ENCODE measurements at places on chromosomes 16 and 17.

- H3K27me3 ChIP-seq, result no peaks in the 10 kb centered on the region
- no peaks in the 10 kb centered on the region for H3K36me3 ChIP-seq
- DNase-seq, result peak; percentile 46
These were observed 1.2 kb downstream of the KRTAP4-2 start for GRCh38 chr17:41176744-41177387.

DNA sequence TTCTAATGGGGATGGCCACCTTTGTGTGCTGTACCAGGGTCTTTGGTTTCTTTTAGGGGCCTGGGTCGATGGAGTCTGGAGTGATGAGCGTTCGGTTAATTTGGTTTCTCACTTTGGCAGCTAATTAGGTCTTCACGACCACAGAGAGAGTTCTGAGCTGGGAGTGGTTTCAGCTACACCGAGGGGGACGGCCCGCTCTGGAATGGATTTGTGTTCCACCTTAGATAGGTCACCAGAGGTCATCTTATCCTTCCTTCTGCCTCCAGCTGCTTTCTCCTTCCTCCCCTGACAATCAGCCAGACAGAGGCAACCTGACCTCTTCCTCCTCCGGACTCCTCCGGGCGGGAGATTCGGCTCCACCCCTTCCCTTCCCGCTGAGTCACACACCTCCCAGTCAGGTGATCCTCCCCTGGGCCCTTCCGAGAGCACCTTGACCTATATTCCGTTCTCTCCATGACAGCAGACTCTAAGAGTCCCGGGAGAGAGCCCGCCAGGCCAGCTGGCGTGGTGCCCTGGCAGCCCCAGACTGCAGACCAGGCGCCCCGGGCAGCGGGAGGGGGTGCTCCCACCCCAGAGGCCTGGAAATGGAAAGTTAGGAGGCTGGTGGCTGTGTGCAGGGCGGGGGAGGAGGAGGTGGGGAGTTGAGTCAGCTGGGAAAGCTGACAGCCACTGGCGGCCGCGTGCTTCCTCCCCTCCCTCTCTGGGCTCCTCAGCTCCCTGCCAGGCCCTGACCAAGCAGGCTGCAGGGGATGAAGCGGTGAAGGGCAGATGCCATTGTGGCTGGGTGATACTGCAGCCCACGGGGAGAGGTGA is 44.7 kb downstream of the CHD9 start:
- H3K4me1 ChIP-seq, result peaks cover 53% of the 10 kb centered on the region
- peak overlapping the region; percentile 85 for H3K4me3 ChIP-seq
- no peaks in the 10 kb centered on the region for H3K27me3 ChIP-seq
- no peak for DNase-seq

- H3K4me3 ChIP-seq, result no peak overlapping the region
- no peaks in the 10 kb centered on the region for H3K27me3 ChIP-seq
- H3K36me3 ChIP-seq, result peaks cover 7% of the 10 kb centered on the region
- DNase-seq, result no peak
- no peak overlapping the region for H3K27ac ChIP-seq
These were observed 90.7 kb downstream of the TIMM22 start for GRCh38 chr17:1087381-1088241.

- H3K36me3 ChIP-seq, result no peaks in the 10 kb centered on the region
- peaks cover 11% of the 10 kb centered on the region for H3K27me3 ChIP-seq
- H3K4me1 ChIP-seq, result no peaks in the 10 kb centered on the region
- H3K4me3 ChIP-seq, result no peak overlapping the region
- no peak for DNase-seq
These were observed 70.2 kb downstream of the ARHGAP44 start for GRCh38 chr17:12859520-12859919.

- H3K4me1 ChIP-seq, result peaks cover 20% of the 10 kb centered on the region
- no peak overlapping the region for H3K4me3 ChIP-seq
- H3K27me3 ChIP-seq, result no peaks in the 10 kb centered on the region
These were observed 33.3 kb downstream of the RANBP10 start for GRCh38 chr16:67773099-67773498.

DNA sequence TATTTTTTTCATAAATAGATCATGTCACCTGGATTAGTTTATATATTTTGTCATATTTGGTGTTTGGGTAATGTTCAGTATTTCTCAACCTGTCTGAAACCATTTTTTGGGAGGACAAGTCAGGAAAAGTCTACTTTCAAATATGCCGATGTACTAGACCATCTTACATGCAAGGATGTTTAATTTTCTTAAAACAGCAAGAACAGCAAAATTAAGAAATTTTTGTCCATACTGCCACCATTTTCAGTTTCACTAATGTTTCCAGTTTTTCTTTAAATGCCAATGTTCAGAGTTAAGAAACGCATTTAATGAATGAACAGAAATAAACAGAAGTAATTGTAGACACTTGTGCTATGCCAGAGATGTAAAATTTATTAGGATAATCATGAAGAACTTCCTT is 880 bp downstream of the KRTAP3-3 start:
- no peak for DNase-seq
- H3K27me3 ChIP-seq, result peaks cover 35% of the 10 kb centered on the region
- no peaks in the 10 kb centered on the region for H3K4me1 ChIP-seq

- peaks cover 21% of the 10 kb centered on the region for H3K36me3 ChIP-seq
- no peaks in the 10 kb centered on the region for H3K27me3 ChIP-seq
- peak overlapping the region; percentile 16 for H3K27ac ChIP-seq
- no peak for DNase-seq
- no peak overlapping the region for H3K4me3 ChIP-seq
These were observed 16.9 kb downstream of the SYNRG start for GRCh38 chr17:37592291-37592690.

- no peak for DNase-seq
- H3K27me3 ChIP-seq, result peaks cover 37% of the 10 kb centered on the region
- H3K4me1 ChIP-seq, result peaks cover 3% of the 10 kb centered on the region
- H3K4me3 ChIP-seq, result no peak overlapping the region
- no peaks in the 10 kb centered on the region for H3K36me3 ChIP-seq
These were observed 238.6 kb upstream of the GSE1 start for GRCh38 chr16:85374571-85374872.

DNA sequence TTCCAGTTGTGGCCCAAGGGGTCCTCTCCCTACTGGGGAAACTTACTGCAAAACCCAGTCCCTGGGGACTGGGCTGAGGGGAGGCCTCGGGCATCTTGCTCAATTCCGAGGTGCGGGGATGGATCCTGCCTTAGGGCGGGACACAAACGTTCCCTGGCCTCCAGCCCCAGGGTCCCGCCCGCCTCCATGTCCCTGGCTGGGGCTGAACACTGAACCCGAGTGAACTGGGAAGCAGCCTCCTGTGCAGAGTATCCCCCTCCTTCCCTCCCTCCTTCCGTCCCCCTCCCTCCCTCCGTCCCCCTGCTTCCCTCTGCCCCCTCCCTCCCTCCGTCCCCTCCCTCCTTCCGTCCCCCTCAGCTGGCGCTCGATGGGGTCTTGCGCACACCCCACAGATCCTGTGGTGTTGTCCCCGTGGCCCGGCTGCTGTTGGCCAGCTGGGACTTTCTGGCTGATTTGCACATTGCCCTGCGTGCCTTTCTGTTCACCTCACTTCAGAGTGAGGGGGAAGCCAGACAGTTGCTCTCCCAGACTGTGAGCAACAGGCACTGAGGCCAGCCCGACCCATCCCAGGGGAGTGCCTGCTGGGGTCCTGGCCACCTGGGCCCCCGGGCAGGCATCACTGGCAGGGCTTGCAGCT is 5.5 kb downstream of the TRAF7 start:
- no peaks in the 10 kb centered on the region for H3K36me3 ChIP-seq
- peaks cover 29% of the 10 kb centered on the region for H3K4me1 ChIP-seq
- H3K27me3 ChIP-seq, result no peaks in the 10 kb centered on the region
- H3K27ac ChIP-seq, result no peak overlapping the region
- H3K4me3 ChIP-seq, result no peak overlapping the region
- no peak for DNase-seq

DNA sequence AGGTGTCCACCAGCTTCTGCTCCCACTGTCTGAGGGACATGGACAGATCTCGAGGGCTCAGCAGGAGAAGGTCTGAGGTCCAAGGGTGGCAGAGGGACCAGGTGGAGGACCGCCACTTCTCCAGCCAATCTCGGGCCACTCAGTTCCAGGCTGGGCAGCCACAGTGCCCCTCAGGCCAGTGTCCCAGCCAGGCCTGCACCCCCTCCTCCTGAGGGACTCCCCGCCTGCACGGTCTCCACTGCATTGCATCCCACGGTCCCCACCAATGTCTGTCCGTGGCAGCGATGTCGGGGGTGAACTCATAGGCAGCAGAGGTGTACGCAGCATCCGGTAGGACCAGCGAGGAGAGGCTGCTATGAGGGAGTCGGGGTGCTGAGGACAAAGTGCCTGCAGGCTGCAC is 64.2 kb upstream of the DOC2B start:
- H3K27ac ChIP-seq, result no peak overlapping the region
- H3K4me3 ChIP-seq, result no peak overlapping the region
- H3K36me3 ChIP-seq, result peaks cover 8% of the 10 kb centered on the region
- peaks cover 14% of the 10 kb centered on the region for H3K4me1 ChIP-seq

DNA sequence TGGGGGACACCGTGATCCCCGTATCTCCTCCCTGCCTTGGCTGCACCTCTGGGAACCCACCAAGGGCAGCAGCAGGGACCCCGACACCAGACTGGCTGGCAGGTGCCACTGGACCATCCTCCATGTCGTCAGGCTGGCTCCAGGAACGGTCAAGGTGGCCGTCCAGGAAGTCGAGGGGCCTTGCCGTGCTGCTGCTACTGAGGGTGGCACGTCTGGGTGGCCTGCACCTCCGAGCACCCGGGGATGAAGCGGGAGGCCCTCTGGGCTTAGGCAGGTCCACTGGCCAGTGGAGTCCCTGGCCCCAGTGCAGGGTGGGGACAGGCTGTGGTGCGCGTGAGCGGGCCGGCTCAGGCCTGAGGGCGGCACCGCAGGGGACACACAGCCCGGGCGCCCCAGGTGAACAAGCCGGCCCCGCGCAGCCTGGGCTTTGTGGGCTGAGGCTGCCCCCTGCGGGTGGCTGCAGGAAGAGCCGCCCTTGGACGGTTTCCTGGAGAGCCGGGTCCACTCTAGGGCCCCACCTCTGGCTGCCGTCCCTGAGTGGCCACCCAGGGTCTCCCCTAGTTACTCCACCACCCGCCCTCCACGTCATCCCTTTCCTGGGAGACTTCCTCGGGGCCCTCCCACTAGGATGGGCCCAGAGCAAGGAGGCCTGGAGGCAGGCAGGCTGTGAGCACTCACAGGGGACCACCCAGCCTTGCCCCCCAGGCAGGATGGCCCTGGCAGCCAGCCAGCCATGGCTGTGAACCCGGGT is 42.8 kb upstream of the ZC3H18 start:
- no peak overlapping the region for H3K4me3 ChIP-seq
- no peaks in the 10 kb centered on the region for H3K4me1 ChIP-seq
- peak; percentile 59 for DNase-seq
- no peak overlapping the region for H3K27ac ChIP-seq

- H3K36me3 ChIP-seq, result no peaks in the 10 kb centered on the region
- no peak overlapping the region for H3K4me3 ChIP-seq
- no peaks in the 10 kb centered on the region for H3K27me3 ChIP-seq
- no peak for DNase-seq
These were observed 22.9 kb downstream of the C16orf96 start for GRCh38 chr16:4578961-4579530.

DNA sequence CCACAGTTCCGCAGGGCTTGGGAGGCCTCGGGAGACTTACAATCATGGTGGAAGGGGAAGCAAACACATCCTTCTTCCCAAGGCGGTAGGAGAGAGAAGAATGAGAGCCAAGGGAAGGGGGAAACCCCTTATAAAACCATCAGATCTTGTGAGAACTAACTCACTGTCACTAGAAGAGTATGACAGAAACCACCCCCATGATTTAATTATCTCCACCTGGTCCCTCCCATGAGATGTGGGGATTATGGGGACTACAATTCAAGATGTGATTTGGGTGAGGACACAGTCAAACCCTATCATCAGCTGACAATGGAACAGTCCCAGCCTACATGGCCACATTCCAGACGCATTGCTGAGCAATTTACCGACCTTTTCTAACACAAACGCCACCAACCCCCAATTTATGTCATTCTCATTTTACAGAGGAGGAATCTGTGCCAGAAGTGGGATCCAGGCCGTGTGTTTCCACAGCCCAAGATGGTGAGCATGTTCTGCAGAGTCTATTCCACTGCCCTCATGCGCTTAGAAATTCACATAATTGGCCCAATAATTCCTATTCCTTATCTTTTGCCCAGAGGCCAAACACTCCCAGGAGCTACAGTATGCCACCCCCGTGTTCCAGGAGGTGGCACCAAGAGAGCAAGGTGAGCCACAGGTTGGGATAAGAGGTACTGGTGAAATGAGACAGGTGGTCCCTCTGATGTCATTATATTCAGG is 17.3 kb downstream of the MILR1 start:
- peaks cover 9% of the 10 kb centered on the region for H3K4me1 ChIP-seq
- peaks cover 13% of the 10 kb centered on the region for H3K36me3 ChIP-seq
- H3K27me3 ChIP-seq, result no peaks in the 10 kb centered on the region
- DNase-seq, result no peak

All from naive B cell (primary cell).